Hair follicle dermal papilla cell (primary cell): ENCODE measurements at places on chromosomes 6 and 20. TPM values are rescaled to one million over a fixed set of nuclear protein-coding genes. Genes with fewer than 3 reads are reported as not detected.

TMEM74B gene
- not detected in 2 replicates for total RNA-seq

SCRT2 gene
- total RNA-seq, result not detected in 2 replicates

CENPB gene
- total RNA-seq, result 122 and 126 TPM in 2 replicates

EMILIN3 gene
- total RNA-seq, result 0.12 and 0.16 TPM in 2 replicates

PXT1 gene
- not detected in 2 replicates for total RNA-seq

RAET1L gene
- total RNA-seq, result not detected in 2 replicates

ARMH2 gene
- total RNA-seq, result not detected in 2 replicates
